Brain microvascular endothelial cell (primary cell): ENCODE measurements at places on chromosomes 13 and 19.

GRCh38 chr19:46489445-46490272 lies 6.0 kb downstream of the PNMA8B start:
- DNase-seq = peak; percentile 71

GRCh38 chr13:77429320-77430142 lies 102.6 kb upstream of the MYCBP2 start:
- DNase-seq = peak; percentile 28

DNA sequence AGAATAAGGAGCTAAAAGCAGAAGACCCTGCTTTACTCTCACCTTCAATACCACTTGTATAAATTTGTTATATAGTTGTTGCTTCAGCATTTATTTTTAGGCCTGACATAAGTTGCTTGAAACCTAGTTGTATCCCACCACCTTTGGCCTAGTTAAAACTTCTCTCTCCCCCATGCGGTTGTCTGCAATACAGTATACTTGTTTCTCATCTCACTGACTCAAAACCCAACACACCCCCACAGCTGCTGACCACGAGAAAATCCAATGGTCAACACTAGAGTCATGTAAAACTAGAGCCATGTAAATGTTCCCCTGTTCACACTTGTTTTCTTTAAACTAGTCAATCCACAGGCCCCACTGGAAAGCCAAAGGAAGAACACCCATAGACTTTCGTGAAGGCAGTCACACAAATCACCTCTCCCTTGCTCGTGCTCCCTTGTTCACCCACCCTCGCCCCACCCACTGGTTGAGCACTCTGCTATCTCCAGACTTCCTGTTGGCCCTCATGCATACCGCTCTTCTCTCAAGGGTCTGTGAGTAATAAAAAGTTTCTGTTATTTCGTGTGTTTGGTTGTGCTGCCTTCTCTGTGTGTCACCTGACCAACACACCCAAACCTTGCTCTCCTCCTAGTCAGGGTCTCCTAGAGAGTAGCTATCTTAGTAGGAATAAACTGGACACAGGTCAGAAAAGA lies 12.9 kb upstream of the CCDC169 start:
- peak; percentile 8 for DNase-seq

DNA sequence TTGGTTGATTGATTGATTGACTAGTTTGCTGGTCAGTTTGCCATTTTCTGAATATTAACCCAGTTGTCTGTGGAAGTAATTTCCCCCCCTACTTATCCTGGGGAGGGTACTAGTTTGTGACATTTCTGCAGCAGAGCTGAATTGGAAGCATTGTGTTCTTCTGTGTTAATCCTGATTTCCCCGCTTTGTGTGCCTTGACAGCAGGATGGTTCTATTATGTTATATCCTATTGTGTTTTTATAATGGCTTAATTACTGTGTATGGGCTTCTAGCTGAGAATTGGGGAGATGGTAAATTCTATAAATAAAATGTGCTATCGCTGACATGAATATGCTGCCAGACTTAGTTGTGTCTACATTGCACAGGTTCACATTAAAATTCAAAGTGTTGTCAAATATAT lies 499.7 kb downstream of the COG6 start:
- DNase-seq = no peak

DNA sequence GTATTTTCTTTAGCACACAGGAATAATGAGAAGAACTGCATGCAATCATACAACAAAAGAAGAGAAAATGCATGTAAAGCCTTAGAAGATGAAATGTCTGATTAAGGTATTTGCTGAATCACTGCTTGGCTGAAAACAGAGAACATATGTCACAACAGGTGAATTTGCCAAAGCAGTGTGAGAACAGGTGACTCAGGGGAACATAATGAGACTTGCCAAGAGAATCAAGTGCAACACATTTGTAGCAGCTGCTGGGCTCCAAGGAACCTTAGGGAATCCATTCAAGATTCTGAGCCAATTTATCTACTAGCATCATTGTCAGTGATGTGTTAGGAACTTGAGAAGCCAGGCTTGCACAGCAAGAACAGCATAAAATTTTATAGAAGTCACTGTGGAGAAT lies 273.1 kb downstream of the PCDH20 start:
- DNase-seq = no peak

DNA sequence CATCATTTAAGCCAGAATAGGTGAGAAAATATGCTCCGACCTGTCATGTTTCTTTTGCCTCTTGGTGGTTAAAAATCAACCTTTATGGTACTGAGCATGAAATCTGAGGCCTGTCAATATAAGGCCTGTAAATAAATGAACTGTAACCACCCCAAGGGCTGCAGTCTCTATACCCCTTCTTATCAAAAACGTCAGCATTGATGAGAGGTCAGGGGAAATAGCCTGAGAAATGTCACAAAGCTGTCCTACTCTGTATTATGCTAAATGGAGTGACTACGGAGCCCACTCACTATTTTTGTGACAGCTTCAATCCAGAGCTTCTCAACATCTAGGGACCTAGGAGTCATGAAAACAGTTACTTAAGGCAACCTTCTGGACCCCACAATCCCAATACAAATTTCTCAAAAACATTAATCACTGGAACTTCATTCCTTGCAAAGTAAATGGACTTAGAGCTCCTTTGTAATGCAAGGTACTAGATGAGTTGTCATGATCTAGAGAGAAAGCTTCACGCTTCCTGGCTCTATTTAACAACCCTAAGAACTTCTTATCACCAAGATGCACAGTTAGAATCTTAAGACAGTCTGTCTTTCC lies 2.7 kb upstream of the RAP2A start:
- no peak for DNase-seq

- peak; percentile 18 for DNase-seq
These were observed 91.8 kb downstream of the UBL3 start for GRCh38 chr13:29758531-29759114.

DNA sequence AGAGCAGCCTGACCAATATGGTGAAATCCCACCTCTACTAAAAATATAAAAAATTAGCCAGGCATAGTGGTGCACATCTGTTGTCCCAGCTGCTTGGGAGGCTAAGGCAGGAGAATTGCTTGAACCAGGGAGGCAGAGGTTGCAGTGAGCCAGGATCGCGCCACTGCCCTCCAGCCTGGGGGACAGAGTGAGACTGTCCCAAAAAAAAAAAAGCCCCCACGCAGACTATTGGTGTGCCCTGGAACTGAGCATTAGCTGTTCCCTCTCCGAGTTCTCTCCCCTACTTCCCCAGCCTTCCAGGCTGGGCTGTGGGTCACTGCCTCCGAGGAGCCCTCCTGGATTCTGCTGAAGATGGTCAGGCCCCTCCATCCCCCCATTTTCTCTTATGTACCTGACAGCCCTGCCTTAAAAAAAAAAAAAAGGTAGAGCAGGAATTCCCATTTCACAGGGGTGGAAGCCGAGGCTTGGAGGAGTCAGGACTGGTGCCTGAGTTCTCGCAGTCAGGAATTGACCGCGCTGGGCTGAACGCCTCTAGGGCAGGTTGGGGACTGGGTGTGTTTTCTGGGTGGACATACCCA lies 1.9 kb downstream of the ADAT3 start:
- DNase-seq = no peak

DNA sequence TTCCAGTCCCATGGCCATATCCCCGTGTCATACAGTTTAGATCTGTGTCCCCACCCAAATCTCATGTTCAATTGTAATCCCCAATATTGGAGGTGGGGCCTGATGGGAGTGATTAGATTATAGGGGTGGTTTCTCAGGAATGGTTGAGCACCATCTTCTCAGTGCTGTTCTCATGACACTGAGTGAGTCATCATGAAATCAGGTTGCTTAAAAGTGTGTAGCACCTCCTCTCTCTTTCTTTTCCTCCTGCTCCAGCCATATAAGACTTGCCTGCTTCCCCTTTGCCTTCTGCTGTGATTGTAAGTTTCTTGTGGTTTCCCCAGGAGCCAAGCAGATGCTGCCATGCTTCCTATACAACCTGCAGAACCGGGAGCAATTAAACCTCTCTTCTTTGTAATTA lies 197.8 kb downstream of the NALCN start:
- DNase-seq = peak; percentile 20

DNA sequence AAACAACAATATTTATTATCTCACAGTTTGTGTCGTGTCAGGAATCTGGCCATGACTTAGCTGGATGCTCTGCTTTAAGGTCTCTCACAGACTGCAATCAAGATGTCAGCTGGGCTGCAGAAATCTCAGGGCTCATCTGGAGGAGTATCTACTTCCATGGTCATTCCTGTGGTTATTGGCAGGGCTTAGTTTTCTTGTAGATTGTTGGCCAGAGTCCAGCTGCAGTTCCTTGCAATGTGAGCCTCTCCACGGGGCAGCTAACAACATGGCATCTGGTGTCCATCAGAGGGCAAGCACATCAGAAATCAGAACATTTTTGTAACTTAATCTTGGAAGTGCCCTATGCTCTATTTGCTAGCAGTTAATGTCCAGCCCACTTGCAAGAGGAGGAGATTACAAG lies 45.7 kb upstream of the TDRD3 start:
- peak; percentile 78 for DNase-seq

- DNase-seq = no peak
These were observed 12.8 kb downstream of the POLR2E start for GRCh38 chr19:1082165-1082927.

GRCh38 chr13:70995338-70995737 lies 871.7 kb downstream of the DACH1 start:
- no peak for DNase-seq

DNA sequence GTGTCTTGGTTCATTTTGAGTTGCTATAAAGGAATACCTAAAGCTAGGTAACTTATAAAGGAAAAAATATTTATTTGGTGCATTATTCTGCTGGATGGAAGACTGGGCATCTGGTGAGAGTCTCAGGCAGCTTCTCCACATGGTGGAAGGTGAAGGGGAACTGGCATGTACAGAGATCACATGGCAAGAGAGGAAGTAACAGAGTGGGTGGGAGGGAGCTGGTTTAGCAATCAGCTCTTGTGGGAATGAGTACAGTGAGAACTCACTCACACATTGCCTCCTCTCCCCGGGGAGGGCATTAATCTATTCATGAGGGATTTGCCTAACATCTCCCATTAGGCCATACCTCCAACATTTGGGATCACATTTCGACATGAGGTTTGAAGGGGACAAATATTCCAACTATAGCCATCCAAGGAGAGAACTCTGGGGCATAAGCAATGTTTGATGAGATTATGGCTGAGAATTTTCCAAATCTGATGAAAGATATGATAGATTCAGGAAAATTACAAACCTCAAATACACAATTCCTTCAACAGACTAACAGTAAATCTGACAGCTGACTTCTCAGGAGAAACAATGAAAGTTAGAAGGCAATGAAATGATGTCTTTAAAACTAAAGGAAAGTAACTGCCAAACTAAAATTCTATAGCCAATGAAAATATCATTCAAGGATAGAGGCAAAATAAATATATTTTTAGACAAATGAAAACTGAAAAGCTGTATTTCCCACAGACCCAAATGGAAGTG lies 52.5 kb downstream of the MTUS2 start:
- DNase-seq = no peak

DNA sequence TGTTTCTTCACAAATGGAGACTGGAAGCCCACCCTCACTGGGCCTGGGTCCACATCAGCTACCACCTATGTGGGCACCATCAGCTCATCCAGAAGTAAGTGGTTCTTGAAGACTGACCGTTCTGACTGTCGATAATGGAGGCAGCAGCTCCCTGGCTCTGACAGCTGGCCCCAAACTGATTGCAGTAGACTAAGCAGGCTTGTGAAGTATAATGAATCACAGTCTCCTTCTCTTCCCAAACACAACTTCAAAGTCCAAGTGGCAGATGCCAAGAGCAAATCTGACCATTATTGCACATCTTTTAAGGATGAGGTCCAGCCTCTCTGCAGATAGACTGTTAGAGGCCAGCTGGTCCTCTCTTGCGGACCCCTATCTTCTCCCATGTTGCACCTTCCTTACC lies 574.4 kb upstream of the KLF12 start:
- DNase-seq = no peak
